ENCODE measurements at places on chromosomes 7 and 10.

DNA sequence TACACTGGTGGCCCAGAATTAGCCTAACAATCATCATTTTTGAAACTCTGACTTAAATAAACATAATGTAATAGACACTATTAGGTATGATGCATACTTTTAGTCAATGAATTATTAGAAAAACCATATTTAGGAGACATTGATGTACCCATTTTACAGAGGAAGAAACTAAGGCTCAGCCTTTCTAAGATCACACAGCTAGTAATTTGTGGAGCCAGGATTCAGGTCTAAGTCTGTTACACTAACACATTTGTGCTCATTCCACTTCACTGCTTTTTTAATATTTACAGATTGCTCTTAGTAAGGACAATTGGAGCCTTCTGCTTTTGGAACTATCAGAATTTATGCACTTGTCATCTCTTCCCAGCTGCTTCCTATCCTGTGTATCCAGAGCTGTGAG is 8.9 kb downstream of the CFAP43 start:
- no peak for DNase-seq

DNA sequence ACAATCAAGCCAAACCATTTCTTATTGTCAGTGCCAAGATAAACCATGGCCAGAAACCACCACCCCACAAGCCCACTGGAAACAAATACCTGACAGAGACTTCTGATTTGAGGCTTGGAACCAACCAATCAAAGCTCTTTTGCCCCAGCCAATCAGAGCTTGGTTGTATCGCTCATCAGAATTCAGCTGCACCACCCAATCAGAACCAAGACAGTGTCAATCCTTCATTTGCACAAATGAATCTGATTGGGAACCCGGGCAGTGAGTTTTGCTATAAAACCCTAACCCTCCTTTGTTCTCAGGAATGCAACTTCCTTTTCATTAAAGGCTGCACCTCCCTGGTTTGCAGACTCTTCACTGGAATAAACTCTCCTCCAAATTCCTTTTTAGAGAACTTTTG is 87.4 kb downstream of the ELAPOR2 start:
- DNase-seq, result no peak

- DNase-seq, result no peak
These were observed 53.0 kb downstream of the PARP12 start for GRCh38 chr7:140009735-140010134.

DNA sequence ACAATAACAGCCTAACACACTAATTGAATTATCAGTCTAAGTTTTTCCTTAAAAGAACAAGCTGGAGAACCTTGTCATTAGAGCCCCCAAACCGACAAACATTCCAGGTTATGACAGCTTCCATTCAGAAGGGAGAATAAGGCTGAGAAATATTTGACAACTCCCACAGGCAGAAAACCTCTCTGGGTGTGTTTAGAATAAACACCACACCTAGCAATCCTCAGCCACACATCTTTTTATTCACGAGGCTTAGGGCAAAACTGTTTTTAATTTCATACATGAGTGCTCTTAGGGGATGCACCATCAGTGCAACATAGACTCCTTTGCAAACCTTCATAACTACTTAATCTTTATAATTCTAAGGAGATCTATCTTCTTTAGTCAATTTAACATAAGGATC is 24.2 kb downstream of the STN1 start:
- DNase-seq, result no peak
